ENCODE measurements at places on chromosomes 2 and 18.
A peak's percentile ranks its signal among the peaks of the same experiment; 100 is the strongest.

GRCh38 chr2:100214265-100214971 is 72.0 kb upstream of the AFF3 start:
- no peak for DNase-seq

GRCh38 chr2:21372654-21373053 is 248.9 kb downstream of the TDRD15 start:
- no peak for DNase-seq

DNA sequence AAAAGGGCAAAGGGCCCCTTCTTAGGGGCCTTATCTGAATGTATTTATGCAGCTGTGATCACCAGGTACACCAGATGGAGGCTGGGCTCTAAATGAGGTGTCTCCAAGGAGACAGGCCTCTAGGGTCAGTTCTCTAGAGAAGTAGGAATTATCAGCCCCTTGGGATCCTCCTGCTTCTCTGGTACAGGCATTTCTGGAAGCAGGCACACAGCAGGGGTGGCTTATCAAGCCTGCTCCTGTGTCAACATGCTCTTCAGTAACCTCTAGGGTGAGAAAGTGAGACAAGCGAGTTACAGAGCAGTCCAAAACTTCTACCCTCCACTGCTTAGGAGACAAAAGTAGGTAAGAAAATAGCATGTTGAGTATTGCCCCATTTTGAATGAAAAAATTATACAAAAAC is 13.8 kb downstream of the TPGS2 start:
- DNase-seq: no peak

GRCh38 chr2:118794546-118794945 is 52.9 kb downstream of the EN1 start:
- no peak for DNase-seq

DNA sequence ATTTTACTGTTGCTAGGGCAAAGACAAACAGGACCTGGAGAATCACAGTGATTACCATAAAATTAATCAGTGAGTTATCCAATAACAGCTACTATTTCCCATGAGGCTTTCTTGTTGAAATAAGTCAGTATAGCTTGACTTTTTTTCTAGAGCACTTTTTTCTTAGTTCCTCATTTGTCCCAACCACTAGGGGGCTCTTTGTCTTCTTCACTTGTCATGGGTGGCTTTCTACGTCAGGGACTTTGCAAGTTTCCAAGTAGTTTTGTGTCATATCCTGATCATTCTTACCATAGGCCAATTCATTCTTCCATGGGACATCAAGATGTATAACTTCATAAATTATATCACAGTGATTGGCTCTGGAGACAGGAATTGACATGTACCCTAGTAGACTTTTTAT is 1019.6 kb upstream of the PIK3C3 start:
- DNase-seq: peak; percentile 8

DNA sequence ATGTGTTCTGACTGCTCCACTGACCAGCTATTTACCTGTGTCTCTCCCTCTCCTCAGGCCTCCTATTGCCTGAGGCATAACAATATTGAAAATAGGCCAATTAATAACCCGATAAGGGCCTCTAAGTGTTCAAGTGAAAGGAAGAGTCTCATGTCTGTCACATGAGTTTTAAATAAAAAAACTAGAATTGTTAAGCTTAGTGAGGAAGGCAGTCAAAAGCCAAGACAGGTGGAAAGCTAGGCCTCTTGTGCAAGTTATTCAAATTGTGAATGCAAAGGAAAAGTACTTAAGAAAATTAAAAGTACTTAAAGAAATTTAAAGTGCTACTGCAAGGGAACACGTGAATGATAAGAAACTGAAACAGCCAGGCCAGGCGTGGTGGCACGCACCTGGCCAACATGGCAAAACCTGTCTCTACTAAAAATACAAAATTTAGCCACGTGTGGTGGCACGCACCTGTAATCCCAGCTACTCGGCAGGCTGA is 44.9 kb upstream of the TAF4B start:
- DNase-seq: no peak

DNA sequence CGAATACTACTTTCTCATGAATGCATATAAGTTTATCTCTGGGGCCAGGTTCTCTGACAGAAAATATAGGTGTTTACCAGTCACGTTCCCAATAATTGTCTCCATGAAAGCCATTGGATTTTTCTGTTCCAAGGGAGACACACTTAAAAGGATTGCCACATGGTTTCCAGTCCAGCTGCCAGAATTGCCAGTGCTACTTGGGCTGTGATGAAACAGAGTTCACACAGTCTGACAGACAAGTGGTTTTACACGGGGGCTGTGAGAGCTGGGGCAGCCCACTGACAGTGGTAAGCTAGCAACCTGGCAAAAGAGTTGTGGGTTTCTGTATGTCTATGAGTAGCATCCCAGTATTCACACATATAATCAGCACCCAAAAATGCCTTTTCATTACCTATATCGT is 27.7 kb upstream of the ATRAID start:
- peak; percentile 52 for DNase-seq

DNA sequence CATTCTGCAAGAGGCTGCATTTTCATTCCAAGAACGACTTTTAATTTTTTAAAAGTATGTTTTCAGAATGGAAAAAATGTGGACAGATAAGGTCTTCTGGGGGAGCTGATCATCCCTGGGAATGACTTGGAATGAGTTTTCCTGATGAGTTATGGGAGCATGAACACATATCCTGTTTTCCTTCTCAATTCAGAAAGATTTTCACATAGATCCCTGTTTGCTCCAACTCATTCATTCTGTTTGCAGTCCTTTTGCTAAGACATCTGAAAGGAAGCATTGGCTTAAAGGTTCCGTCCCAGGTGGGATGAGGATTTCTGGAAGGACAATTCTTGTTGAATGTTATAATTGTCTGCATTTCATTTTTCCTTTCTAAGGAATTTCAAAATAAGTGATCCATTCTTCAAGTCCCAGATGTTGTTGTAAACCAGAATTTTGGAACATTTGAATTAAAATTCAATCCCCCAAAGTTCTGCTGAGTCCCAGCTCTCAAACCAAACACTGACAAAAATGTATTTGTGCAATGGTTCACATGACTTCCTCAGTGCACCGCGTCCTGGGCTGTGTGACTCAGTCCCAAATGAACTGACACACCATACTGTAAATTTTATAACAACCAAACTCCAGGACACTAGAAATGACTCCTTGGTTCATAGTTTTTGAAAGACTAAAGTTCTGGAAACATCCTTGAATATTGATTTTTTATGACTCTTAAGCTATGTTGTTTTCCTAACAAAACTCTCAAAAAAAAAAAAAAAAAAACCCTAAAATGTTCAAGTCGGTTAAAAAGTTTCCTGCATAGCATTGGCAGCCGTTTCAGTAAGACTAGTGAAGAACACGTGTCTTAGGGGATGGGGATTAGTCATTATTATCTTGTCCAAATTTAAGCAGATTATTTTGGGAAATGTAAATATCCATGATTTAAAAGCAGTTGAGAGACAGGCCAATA is 281.8 kb upstream of the TCF4 start:
- peak; percentile 79 for DNase-seq

DNA sequence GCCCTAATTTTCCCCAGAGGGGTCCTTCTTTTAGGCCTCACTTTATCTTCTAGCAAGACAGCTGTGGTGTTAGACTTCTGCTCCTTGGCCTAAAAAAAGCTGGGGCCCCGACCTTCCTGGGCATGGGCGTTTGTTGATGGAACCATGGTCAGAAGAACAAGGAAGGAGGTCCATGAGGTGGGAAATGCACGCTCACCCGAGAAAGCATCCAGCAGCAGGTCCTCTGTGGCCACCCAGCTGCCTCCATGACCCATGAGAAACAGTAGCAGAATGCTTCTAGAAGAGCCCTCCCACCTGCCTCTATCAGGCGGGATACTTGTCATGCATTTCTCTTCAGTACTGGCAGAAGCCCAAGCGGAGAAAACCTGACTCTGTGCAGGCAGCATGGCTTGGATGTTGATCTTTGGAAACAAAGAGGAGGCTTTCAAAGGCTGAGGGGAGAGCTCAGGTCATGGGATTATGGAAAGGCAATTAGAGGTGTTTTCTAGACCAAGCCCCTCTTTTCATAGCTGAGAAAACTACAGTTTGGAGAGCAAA is 249.1 kb downstream of the FAM210A start:
- DNase-seq: no peak

All from stromal cell of bone marrow (primary cell).